Spleen (tissue), 13 donors: ENCODE measurements at places on chromosomes 16 and 17. TPM values are rescaled to one million over a fixed set of nuclear protein-coding genes. Genes with fewer than 3 reads are reported as not detected.

DNA sequence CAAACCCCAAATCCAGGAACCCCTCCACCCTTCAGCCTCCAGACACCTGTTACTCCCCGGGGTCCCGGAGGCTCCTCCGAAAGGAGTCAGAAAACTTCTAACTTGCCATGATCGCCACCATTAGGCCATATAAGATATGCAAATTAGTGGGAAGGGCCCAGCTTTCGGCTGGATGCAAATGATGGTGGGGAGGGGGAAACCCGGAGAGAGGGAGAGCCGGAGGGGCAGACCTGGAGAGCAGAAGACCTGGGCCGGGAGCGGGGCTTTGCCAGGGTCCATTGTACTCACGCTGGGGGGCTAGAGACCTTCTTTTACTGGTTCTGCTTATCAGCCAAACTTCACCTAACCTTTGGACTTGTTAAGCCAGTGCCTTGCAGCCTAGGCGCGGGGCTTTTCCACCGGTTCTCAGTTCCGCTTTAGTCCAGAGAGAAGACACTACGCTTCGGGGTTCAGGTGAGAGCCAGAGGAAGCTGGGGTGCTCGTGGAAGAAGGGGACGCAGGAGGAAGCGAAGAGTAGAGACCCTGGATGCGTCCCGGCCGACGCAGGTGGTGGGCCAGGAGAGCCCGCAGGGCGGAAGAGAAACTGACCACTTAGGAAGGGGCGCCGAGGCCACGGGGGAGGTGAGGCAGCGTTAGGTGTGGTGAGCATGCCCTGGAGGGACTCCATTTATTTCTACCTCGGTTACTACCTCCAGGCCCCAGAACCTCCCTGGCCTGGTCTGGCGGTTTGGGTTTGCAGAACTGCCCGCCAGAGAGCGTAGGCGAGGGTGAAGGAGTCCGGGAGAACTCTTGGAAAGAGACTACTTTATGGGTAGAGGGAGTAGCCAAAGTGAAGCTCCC, at the start of gene HNF1B:
TSS of gene HNF1B (minus strand) at position 99 of the 840 bp plus-strand sequence. CDS start 175 bp downstream, outside the sequence.
- DNase-seq: peak; percentile 81

The POLDIP2 gene
- 48.0 TPM for total RNA-seq

The TMEM204 gene
- total RNA-seq: 40.4 TPM

The ABCC12 gene
- total RNA-seq: not detected

The KRTAP16-1 gene
- total RNA-seq: not detected
